Stimulated activated CD4-positive, alpha-beta T cell treated with anti-CD3 and anti-CD28 coated beads, Interleukin-15, amount 100 ng/mL, for 1 hour (primary cell): ENCODE measurements at places on chromosomes 12 and 14.

DNA sequence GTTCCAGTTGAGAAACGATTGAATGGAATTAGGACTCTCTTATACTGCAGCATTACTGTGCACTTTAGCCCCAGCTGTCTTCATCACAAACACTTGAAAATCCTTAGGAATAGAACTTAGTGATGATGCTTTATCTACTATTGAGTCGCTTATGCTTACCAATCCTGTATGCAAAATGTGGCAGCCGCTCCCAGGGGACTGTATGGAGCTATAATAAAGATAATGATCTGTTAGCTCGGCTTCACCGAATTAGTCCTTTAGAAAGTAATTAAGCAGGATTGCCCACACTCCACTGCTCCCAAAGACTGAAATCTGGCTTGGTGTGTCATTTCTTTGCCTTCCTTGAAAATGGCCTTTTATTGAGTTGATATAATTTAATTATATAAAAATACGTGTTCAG is 10.6 kb downstream of the EML1 start:
- no peak for DNase-seq

DNA sequence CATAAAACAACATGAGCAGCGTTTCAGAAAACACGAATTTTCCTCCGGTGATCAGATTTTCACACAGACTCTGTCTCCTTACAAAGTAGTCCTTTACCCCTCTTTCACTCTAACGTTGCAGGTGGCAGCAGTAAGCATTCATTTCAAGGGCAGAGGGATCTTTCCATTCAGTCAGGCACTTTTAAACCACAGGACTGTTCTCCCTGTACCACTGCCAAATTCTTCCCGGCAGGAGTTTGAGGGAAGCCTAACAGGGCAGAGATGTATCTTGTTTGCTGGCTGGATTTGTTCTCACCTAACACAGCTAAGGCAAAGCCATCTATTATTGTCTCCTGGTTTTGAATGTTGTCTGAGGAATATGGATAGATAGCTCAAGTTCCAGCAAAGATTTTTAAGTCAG is 1187.3 kb upstream of the SEL1L start:
- DNase-seq, result no peak

DNA sequence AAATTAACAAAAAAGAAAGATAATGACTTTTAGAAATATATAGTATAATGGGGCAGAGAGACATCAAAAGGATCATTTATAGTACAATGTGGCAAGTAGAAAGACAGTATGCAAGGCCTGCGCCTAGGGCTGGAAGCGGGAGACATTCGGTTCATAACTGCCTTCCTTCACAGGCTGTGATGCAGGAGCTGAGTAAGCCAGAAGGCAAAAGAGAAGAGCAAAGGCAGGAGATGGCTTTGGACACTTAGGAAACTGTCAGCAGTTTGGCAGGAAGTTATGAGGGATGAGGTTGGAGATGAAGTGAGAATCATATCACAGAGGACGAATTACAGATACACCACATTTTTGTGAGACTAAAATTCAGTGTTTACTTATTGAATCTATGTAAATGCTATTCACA is 97.8 kb downstream of the EPS8 start:
- DNase-seq, result no peak

DNA sequence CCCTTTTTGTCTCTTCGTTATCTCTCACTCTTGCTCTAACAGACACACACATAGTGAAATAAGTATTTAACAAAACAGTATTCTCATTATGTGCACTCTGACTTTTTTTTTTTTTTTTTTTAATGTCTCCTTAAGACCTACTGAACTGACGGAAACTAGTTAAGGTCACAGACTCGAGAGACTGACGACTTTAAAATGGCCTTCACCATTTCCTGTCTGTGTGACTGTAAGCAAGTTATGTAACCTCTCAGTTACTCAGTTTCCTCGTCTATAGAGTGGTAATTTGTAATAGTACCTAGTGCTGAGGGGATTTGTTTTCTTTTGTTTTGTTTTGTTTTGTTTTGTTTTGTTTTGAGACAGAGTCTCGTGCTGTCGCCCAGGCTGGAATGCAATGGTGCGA is 284.8 kb downstream of the FBXL14 start:
- no peak for DNase-seq

DNA sequence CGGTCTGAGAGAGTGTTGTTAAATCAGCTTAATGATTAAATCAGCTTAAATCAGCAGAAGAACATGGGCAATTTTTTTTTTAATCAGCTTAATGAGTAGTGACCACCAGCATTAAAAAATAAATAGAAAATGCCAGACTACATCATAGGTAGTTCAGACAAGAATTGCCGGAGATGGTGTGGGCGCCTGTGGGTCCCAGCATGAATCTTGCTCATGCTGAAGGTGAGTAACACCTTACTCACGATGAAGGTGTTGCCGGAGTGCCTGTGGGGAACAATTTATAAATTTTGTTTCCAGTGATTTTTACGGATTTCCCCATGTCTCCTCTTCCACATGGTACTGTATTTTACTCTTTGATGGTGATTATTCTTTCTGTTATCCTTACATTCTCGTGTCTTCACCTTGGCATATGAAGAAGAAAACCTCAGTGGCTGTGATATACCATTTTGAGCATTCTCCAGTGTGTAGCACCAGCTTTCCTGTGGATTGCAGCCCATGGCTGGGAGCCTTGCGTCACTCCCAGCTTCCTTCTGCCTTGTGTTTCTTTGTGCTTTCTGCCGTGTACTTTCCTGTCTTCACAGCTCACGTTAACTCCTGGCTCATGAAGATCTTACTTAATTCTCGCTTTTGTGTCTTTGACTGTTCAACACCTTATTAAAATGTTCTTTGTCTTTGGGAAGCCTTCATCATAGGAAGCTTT is 4.7 kb downstream of the TDRD9 start:
- DNase-seq, result no peak

GRCh38 chr12:103282124-103282523 is 213.6 kb downstream of the C12orf42 start:
- no peak for DNase-seq

DNA sequence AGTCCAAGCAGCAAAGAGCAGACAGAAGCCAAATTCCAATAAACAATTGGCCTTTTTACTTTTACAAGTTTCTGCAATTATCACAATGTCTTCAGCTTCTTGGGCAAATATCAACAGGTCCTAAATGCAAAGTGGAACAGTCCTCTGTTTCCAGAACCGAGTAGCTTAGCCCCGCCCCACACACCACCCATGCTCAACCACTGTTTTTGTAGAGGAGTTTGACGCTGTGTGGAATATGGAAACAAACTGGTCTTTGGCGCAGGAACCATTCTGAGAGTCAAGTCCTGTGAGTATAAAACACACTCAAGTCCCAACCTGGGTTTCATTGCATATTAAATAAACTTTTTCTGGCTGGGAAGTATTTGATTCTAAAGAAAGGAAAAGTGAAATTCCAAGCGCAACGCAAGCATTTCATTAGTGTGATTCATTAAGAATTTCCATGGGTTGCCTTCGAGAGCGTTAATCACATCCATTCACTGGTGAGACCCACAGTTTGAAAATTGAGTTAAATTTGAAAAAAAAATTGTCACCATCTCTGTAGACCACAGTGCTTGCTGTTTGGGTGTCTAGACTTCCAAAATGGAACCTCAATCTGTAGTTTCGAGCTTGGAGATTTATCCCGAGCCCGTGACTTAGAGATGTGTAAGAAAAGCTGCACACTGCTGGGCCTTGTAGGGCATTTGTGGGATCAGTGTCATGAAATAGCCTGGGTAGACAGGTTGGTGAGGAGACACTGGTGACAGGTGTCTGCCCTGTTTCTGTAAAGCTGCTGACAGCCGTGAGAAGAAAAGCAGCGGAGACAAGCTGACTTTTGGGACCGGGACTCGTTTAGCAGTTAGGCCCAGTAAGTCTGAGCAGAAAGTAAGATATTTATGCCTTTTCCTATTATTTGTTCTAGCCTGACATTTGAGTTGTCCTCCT is 96.1 kb downstream of the DAD1 start:
- no peak for DNase-seq

DNA sequence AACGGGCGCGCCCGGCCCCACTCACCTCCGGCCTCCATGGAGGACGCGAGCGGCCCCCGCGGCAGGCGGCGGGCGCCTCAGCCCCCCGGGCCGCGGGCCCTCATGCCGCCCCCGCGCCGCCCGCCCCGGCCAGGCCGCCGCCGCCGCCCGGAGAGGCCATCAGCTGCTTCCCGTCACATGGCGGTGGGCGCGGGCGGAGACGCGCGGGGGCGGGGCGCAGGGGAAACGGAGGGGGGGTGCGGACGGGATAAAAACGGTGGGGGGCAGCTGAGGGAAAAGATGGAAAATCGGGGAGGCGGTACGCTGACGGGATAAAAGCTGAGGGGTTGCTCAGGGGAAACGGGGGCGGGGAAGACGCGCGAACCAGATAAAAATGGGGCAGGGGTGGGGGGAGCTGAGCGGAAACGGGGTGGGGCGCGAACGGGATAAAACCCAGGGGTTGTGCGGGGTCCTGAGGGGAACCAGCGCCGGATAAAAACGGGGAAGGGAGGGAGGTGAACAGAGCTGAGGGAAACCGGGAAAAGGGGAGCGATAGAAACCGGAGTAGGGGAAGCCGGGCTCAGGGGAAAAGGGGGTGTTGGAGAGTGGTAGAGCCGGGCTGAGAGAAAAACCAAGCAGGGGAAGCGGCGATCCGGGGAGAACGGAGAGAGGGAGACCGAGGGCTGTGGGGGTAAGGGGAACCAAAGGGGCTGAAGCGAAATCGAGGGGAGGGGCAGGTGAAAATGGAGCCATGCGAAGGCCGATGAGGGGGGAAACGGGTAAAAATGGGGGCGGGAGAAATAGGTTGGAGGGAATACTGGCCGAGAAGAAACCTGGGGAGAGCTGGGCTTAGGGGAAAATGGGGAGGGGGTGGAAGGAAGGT is at the start of gene WSB2:
WSB2 (minus strand) TSS at position 169 of the 862 bp plus-strand sequence; CDS start at position 38, 131 bp downstream.
- peak; percentile 50 for DNase-seq

- DNase-seq, result no peak
These were observed 462 bp downstream of the SRP54 start for GRCh38 chr14:34983148-34983760.

DNA sequence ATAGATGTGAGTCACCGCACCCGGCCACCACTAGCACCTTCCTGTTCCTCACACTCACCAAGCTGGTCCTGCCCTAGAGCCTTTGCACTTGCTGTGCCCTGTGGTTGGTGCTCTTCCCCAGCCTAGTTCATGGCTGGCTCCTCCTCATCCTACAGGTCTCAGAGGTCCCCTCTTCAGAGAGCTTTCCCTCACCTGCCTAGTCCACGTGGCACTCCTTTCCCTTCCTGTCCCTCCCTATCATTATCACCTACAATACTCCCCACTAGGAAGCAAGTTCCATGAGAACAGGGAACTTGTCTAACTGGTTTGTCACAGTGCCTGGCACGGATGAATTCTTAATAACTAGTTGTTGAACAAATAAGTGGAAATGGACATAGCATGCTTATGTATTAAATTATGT is 24.0 kb upstream of the TMED10 start:
- no peak for DNase-seq

DNA sequence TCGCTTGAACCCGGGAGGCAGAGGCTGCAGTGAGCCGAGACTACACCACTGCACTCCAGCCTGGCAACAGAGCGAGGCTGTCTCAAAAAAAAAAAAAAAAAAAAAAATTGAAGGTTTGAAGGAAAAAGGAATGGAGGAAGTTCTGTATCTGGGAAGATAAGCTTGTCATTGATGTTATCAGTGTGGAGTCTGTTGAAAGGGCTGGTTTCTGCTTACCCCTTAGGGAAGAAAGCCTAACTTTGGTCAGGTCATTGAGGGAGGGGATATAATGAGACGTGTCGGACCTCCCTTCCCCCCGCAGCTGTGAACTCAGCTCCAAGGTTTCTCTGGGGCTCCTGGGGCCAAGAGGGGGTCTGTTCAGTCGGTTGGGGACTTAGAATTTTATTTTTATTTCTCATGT is 16.4 kb downstream of the DAO start:
- no peak for DNase-seq

GRCh38 chr12:115468087-115468510 is 784.1 kb upstream of the TBX3 start:
- DNase-seq, result no peak

DNA sequence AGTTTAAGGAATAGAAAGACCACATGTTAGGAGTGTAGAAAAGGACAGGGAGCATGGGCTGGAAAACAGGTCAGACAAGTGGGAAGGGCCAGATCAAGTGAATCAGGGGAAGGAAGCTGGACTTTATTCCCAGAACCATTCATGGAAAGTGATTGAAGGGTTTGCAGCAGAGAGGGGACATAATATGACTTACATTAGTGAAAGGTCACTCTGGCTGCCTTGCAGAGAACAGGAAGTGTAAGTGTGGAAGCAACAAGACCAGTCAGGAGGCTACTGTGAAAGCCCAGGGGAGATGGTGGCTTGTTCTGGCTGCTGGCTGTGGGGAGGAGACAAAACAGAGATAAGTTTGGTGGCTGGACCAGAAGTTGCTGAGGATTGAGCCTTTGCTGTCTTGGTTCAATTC is 69.1 kb downstream of the VCPKMT start:
- DNase-seq, result no peak

DNA sequence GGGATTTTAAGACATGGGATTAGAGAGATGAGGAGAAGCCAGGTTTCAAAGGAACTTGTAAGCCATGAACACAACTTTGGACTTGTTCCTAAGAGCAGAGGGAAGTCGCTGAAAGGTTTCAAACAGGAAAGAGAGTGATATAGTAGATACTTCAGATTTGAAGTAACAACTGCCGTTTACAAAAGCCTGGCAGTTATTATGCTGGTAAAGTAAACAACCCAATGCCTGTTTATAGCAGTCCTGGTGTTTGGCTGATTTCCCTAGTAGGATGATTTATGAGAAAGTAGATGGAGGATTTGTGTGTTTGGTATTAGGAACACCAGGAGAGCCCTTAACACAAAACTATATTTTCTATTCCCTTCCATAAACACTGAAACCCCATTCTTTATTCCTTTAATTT is 285.7 kb downstream of the RMST start:
- DNase-seq, result no peak

GRCh38 chr12:2334271-2334670 is 281.5 kb downstream of the CACNA1C start:
- no peak for DNase-seq

DNA sequence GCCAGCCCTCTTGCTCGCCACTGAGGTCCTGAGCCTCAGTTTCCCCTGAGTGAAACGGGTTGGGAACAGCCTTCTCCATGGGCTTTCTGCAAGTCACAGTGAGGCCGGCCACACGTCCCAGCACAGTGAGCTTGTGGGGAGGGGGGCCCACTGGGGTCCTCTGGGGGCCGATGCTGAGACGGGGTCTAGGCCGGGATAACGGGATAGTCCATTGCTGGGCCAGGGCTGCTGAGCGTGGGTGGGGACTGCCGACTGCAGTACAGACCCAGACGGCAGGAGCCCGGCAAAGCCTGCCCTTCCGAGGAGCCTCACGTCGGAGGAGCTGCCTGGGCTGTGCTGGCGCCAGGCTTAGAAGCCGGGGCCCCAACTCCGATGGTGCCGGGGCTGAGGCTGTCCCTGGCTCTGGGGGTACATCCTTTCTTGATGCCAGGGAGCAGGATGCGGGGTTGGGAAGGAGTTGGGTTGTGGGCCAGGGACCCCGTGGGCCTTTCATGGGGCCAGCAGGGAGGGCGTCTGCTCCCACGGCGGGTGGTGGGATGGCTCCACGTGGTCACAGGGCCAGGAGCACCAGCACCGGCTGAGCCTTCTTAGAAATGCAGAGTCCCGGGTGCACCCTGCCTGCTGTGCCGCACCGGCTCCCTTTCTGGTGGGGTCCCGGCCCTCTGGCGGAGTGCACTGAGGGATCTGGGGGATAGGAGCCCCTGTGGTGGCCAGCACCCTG is 24.2 kb downstream of the NOC4L start:
- DNase-seq, result no peak
